ENCODE measurements at places on chromosomes 6 and 20. TPM values are rescaled to one million over a fixed set of nuclear protein-coding genes. Genes with fewer than 3 reads are reported as not detected.
A peak's percentile ranks its signal among the peaks of the same experiment; 100 is the strongest.

Gene KCNG1
- total RNA-seq, result not detected

DNA sequence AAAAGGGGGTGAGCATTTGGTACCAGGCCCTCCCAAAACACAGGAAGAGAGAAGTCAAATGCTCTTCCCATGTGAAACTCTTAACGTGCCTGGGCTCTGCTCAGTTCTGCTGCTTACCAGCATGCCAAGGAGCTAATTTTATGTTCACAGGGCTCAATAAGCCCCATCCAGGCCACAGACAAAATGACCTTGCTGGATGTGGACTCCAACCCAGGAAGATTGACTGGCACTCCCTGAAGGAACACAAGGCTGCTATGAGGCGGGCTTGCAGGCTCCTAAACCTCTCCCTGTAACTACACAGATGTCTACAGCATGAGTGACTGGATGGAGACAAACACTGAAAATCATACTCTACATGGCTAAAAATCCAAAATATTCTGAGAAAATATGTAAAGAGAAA is 50.6 kb downstream of the CHD6 start:
- DNase-seq, result no peak
- H3K4me1 ChIP-seq, result peaks cover 33% of the 10 kb centered on the region
- H3K36me3 ChIP-seq, result no peaks in the 10 kb centered on the region
- no peak overlapping the region for H3K27ac ChIP-seq
- H3K27me3 ChIP-seq, result no peaks in the 10 kb centered on the region

- H3K4me3 ChIP-seq, result no peak overlapping the region
- no peaks in the 10 kb centered on the region for H3K36me3 ChIP-seq
- peaks cover 9% of the 10 kb centered on the region for H3K4me1 ChIP-seq
Observed at GRCh38 chr6:21992178-21992967, 304.5 kb downstream of the PRL start.

- no peaks in the 10 kb centered on the region for H3K36me3 ChIP-seq
- H3K27ac ChIP-seq, result no peak overlapping the region
- no peak for DNase-seq
- no peaks in the 10 kb centered on the region for H3K4me1 ChIP-seq
Observed at GRCh38 chr6:150652848-150653613, 53.3 kb downstream of the PLEKHG1 start.

GRCh38 chr20:36634342-36634741 is 11.7 kb downstream of the SLA2 start:
- peaks cover 22% of the 10 kb centered on the region for H3K4me1 ChIP-seq
- H3K4me3 ChIP-seq, result no peak overlapping the region
- no peaks in the 10 kb centered on the region for H3K27me3 ChIP-seq
- H3K27ac ChIP-seq, result peak overlapping the region; percentile 82
- no peak for DNase-seq
